ENCODE measurements at places on chromosomes 2 and 18.

- no peak for DNase-seq
Observed at GRCh38 chr2:75633620-75634019, 13.0 kb upstream of the MRPL19 start.

DNA sequence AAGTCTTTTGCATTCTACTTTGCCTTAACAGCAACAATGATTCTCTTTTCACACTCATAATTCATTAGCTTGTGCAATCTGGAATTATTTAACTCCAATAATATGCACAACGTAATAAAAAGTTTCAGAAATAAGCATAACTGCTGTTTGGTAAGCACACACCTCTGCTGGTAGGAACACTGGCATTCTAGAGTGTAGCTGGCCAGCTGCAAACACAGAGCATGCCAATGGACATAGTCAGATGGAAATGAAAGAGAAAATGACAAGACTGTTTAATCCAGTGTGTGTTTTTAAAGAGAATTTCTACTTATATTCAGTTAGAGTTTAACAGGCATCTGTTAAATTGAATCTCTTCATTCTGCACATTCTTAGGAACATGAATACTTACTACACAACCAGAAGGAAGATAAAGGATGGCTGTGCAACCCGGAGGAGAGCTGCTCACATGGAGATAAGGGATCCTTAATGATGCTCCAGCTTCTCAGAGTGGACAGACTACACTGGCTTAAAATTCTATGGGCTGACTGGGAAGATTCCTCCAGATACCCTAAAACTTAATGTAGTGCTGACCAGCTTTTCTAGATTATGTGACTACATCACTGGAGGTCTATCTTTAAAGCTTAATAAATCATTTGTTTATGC, 94.6 kb upstream of the CHAC2 start:
- DNase-seq: peak; percentile 6

- no peak for DNase-seq
Observed at GRCh38 chr2:174026122-174026845, 61.1 kb upstream of the SP3 start.

GRCh38 chr2:134536296-134536695, 182.5 kb downstream of the TMEM163 start:
- DNase-seq: no peak

DNA sequence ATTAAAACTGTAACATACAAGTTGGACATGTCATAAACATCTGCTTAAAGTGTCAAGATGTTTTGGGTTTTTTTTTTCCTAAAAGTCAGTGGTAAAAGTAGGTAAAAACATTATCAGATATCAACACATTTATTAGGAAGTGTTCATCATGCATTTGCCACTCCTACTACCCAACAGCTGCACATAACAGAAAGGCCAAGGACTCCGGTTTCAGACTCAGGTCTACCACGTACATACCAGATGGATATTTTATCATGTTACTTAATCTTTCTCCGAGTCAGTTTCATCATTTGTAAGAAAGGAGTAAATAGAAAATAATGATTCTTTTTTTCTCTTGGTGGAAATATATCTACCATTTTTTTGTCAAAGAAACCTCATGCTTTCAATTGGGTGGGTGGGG, 192.3 kb downstream of the UBE2E3 start:
- DNase-seq: no peak

GRCh38 chr2:39550701-39551285, 113.7 kb upstream of the MAP4K3 start:
- peak; percentile 40 for DNase-seq

- peak; percentile 30 for DNase-seq
Observed at GRCh38 chr18:21853016-21853415, 112.4 kb downstream of the MIB1 start.

GRCh38 chr2:44719562-44719961, 221.9 kb upstream of the SIX3 start:
- DNase-seq: no peak

Measured in foreskin fibroblast (primary cell).